Glomerular endothelial cell (primary cell): ENCODE measurements at places on chromosomes 7 and 10. TPM values are rescaled to one million over a fixed set of nuclear protein-coding genes. Genes with fewer than 3 reads are reported as not detected.
A peak's percentile ranks its signal among the peaks of the same experiment; 100 is the strongest.

GRCh38 chr7:732556-732955, 5.5 kb upstream of the PRKAR1B start:
- no peak for DNase-seq

Gene ZP3
- 1.1 and 4.0 TPM in 2 replicates for total RNA-seq

GRCh38 chr10:88062385-88062784, 199.0 kb downstream of the PTEN start:
- no peak for DNase-seq

GRCh38 chr10:71419750-71420149, 23.0 kb downstream of the CDH23 start:
- DNase-seq: no peak

- no peak for DNase-seq
Measured at GRCh38 chr10:122475100-122475499, 13.7 kb downstream of the HTRA1 start.

GRCh38 chr7:152543799-152544198, 108.0 kb upstream of the KMT2C start:
- DNase-seq: no peak

DNA sequence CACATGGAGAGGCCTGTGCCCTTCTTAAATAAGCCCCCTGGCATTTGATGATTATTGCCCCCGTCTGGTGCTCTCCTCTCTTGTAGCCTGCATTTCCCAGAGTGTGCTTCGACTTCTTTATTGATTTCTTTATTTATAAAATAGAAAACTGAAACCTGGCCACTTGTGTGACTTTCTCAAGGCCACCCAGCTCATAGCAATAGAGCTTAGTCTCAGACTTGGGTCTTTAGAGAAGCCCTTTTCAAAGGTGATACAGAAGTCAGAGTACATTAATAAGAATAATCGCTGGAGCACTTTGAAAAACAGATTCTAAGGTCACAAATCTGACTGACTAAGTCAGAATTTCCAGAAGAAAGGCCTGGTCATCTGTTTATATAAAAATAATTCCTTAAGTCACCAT, 86.6 kb downstream of the NOC3L start:
- DNase-seq: no peak

- DNase-seq: no peak
Measured at GRCh38 chr10:97781618-97782331, 10.0 kb upstream of the SFRP5 start.

DNA sequence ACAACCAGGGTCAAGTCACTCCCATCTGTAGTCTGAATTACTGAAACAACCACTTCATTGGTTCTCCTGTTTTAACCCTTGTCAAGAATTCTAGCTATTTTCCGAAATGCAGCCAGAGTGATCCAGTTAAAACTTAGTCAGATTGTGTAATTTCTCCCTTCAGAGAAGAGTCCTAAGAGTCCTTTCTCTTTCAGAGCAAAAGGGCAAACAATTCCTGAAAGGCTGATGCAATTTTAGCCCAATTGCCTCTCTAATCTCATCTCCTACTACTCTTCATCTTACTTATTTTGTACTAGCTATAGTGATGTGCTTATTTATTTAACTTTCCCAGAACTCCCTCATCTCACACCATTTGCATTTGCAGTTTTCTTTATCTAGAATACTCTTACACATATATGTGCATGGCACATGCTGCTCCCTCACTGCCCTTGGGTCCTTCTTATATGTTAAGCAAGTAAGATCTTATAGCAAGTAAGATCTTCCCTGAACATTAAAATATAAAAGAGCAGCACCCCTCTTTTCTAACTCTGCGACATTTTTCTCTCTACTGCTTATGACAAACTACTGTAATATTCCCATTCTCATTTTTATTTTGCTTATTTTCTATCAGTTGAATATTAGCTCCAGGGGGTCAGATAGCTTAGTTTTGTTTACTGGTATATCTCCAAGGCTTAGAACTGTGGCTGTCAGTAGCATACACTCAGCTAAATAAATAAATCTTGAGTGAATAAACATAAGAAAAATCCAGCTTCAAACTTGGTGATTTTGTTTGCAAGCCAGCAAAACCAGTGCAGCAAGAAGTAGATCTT, 44.6 kb downstream of the HGF start:
- no peak for DNase-seq

Gene CDNF
- total RNA-seq: 5.8 TPM in 1 of 2 replicates, not detected in the other

DNA sequence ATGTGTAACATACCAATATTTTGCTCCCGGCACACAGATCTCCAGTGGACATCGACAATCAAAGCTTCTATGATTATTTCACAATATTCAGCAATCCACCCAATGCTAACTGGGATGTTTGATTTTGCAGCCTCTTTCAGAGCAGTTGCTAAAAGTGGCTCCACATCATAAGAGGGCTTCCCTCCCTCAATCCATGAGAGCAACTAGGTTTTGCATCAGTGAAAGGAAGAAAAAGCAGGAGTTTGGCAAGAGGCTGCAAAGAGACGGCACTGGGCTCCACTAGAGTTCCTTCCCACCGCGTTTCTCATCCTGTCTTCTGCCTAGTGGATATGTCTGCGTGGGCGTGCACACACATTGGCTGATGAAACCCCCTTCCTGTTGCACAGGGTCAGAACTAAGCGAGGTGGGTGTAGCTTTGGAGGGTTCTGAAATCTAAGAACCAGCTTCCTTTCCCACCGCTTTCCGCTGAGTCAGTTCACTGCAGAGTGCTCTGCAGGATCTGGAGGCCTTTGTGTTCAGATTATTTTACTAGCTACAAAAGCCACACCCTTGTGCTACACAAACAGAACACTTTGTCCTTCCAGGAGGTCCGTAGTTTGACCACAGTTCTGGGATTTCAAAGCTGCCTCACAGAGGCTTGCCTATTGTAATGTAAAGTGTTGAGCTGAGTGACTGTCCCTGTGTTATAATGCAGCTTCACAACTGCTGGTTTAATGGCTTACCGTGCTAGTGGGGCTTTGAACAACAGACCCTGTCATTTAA, 28.1 kb downstream of the ARL4A start:
- peak; percentile 82 for DNase-seq

DNA sequence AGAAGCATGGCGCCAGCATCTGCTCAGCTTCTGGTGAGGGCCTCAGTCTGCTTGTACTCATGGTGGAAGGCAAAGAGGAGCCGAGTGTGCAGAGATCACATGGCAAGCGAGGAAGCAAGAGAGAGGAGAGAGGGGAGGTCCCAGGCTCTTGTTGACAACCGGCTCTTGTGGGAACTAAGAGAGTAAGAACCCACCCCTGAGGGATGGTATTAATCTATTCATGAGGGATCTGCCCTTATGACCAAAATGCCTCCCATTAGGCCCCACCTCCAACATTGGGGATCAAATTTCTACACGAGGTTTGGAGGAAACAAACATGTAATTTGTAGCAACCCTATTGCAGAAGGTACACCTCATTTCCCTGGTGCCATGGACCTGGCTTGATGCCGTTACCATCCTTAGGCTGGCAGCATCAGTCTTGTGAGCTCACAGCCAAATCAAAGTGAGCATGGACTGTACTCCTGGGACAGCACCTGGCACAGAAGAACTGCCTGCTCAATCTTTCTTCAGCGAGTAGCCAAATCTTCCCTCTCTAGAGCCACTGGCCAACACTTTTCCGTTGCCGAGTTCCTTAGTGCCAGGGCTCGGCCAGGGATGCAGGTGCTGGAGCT, 6.5 kb downstream of the BTBD16 start:
- DNase-seq: no peak

DNA sequence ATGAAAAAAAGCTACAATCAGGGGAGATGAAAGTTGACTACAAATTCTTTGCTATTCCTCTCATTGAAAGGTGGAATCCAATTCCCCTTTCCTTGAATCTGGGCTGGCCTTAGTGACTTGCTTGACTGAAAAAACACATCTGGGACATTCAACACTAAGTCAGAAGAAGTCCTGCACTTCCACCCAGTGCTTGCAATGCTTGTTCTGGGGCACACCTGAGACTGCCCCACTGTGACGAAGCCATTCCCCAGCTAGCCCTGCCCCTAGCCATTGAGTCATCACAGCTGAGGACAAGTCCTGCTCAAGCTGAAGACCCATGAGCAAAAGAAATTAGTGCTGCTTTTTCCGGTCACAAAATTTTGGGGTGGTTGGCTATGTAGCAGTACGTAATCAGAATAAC, 19.2 kb upstream of the GRID1 start:
- DNase-seq: no peak

GRCh38 chr7:138524259-138524658, 64.2 kb downstream of the TRIM24 start:
- no peak for DNase-seq

GRCh38 chr7:274266-274665, 15.7 kb upstream of the FOXL3 start:
- no peak for DNase-seq
